ENCODE measurements at places on chromosomes 4 and X. TPM values are rescaled to one million over a fixed set of nuclear protein-coding genes. Genes with fewer than 3 reads are reported as not detected.

- H3K4me1 ChIP-seq, result no peaks in the 10 kb centered on the region
- no peaks in the 10 kb centered on the region for H3K27me3 ChIP-seq
- no peak overlapping the region for H3K4me3 ChIP-seq
- no peak for DNase-seq
- no peak overlapping the region for H3K27ac ChIP-seq
- H3K36me3 ChIP-seq, result no peaks in the 10 kb centered on the region
These were observed 42.0 kb upstream of the MAPK10 start for GRCh38 chr4:86401826-86402225.

The DDIT4L gene
- not detected for total RNA-seq

DNA sequence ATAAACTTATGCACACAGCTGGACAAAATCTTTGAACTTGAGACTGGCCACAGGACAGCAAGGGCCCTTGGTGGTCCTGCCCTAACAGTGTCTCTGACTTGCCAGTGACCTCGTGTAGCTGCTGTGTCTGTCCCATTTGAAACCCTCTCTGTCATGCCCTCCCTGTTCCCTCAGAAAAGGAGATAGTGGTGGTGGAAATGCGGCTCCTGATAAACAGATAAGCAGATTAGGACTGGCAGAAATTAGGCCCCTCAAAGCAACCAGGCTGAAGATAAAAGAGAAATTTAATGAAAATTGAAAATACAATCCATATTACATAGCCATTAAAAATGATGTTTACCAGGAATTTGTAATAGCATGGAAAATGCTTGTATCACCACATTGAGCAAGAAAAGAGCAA is 136.6 kb upstream of the ATP6AP2 start:
- H3K4me3 ChIP-seq, result no peak overlapping the region
- H3K27me3 ChIP-seq, result no peaks in the 10 kb centered on the region
- H3K4me1 ChIP-seq, result no peaks in the 10 kb centered on the region
- no peaks in the 10 kb centered on the region for H3K36me3 ChIP-seq
- no peak overlapping the region for H3K27ac ChIP-seq

DNA sequence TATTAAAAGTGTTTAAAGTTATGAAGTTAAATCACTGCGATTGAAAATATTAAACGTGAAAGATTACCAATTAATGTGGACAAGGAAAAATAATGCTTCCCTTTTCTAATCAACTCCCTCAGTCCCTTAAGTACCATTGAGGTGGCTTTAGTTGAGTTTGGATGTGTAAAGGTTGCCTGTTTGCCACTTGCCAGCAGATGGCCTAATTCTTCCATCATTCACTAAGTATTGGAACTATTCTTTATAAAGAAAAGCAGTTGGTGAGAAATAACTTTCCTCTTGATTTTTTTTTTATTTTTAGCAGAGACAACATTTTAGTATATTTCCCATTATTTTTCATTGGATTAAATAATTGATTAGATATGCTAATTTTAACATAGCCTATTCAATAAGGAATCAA is 295.9 kb upstream of the TACR3 start:
- no peak overlapping the region for H3K4me3 ChIP-seq
- H3K27me3 ChIP-seq, result no peaks in the 10 kb centered on the region
- no peak overlapping the region for H3K27ac ChIP-seq

DNA sequence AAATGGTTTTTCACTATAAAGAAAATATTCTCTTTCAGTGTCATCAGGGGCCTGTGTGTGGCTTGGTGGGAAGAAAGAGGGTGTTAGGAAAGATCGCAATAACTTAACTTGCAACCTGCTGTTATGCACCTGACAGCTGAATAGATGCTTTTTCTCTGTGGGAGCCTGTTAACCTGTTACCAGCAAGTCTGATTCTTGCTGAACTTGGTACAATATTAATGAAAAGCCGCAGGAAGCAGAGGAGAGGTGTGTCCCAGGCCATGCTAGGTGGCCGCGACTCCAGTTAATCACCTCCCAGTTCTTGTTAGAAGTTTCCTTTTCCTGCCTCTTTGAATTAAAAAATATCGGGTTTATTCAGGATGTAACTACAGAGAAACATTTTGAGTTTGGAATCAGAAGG is 494.8 kb upstream of the AGA start:
- H3K36me3 ChIP-seq, result no peaks in the 10 kb centered on the region
- no peak overlapping the region for H3K4me3 ChIP-seq
- no peaks in the 10 kb centered on the region for H3K4me1 ChIP-seq

DNA sequence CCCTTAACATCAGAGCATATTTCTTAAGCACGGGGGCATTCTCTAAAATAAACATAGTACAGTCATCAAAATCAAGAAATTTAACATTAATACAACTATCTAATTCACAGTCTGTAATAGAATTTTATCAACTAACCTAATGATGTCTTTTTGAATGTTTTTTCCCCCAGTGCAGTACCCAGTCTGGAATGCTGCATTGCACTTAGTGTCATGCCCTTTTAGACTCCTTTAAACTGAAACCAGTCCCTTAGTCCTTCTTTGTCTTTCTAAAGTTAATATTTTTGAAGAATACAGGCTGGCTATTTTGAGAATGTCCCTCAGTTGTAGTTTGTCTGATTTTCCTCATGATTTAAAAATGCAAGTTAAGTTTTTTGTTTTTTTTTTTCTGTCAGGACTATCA is 9.5 kb downstream of the ENPEP start:
- no peak overlapping the region for H3K4me3 ChIP-seq
- no peaks in the 10 kb centered on the region for H3K4me1 ChIP-seq
- no peak overlapping the region for H3K27ac ChIP-seq
- no peaks in the 10 kb centered on the region for H3K36me3 ChIP-seq
- no peak for DNase-seq

The ADH1A gene
- total RNA-seq, result not detected

- DNase-seq, result no peak
- no peaks in the 10 kb centered on the region for H3K4me1 ChIP-seq
- H3K27ac ChIP-seq, result no peak overlapping the region
- no peaks in the 10 kb centered on the region for H3K27me3 ChIP-seq
These were observed 333.5 kb downstream of the BMPR1B start for GRCh38 chr4:95091272-95091671.

- H3K27me3 ChIP-seq, result no peaks in the 10 kb centered on the region
- DNase-seq, result no peak
- no peak overlapping the region for H3K4me3 ChIP-seq
- H3K4me1 ChIP-seq, result no peaks in the 10 kb centered on the region
These were observed 67.9 kb upstream of the CAPN6 start for GRCh38 chrX:111338095-111338698.

DNA sequence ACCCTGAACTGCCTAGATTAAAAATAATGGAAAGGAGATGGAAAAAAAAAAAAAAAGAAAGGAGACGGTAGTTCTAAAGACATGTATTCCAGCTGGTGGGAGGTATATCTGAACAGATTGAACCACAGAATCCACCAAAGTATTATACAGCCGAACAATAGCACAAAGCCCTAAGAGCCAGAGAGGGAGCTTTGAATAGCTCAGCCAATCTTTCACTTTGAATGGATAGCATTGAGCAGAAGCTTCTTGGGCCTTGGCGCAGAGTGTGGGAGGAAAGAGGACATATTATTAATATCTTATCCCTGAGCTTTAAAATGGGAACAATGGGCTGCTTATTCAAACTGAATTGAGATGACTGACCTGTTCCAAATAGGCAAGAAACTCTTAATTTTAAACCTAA is 147.8 kb upstream of the PAQR3 start:
- H3K27me3 ChIP-seq, result no peaks in the 10 kb centered on the region
- no peaks in the 10 kb centered on the region for H3K36me3 ChIP-seq
- no peak overlapping the region for H3K4me3 ChIP-seq
- H3K27ac ChIP-seq, result no peak overlapping the region

GRCh38 chr4:10944321-10944720 is 259.8 kb upstream of the CLNK start:
- H3K36me3 ChIP-seq, result no peaks in the 10 kb centered on the region
- DNase-seq, result no peak
- H3K4me1 ChIP-seq, result no peaks in the 10 kb centered on the region
- no peak overlapping the region for H3K27ac ChIP-seq

DNA sequence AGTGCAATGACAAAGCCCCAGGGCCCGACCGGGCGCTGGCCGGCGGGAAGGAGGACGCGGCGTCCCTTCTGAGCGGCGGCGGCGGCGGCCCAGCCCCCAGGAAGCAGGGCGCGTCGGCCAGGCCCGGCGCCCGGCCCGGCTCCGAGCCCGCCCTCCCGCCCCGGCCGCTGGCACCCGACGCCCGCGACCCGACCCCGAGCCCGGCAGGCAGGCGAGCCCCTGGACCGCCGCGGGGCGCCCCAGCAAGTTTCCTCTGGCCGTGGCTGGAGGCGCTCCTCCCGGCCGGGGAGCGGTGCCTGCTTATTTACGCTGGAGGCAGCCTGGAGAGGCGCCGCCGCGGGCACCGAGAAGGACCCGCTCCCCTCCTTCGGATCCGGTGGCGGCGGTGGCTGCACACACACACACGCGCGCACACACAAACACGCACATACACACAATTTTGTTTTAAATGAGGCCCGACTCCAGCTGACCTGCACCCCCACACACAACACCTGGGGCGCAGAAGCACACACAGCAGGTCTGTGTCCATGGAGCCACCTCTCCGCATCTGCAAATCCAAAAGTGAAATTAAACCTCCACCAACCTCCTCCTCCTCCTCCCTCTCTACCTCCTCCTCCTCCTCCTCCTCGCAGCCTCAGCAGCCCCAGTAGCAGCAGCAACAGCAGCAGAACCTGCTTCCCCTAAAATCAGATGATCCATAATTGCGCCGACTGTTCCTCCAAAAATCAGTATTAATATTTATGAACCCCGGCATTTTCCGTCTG is 669 bp downstream of the IRF2 start:
- H3K27me3 ChIP-seq, result no peaks in the 10 kb centered on the region
- peak overlapping the region; percentile 96 for H3K4me3 ChIP-seq
- peaks cover 67% of the 10 kb centered on the region for H3K4me1 ChIP-seq
- peak overlapping the region; percentile 99 for H3K27ac ChIP-seq

DNA sequence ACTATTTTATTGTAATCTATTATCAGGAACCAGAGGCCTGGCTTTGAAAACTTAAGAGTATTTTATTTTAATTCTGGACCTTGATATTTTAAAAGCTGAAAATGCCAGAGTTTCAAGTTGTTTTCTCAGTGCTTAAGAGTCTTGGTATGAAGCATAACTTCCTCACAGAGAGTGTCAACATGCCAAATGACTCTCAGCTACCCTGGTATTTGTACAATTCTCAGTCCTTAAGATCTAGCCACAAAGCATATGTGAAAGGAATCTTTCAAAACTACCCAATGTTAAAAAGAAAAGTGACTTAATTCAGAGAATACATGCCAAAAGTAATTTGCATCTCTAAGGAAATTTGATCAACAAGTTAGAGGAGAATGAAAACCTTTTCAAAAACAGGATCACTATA is 171.9 kb downstream of the DKK2 start:
- no peaks in the 10 kb centered on the region for H3K4me1 ChIP-seq
- H3K27me3 ChIP-seq, result no peaks in the 10 kb centered on the region
- H3K27ac ChIP-seq, result no peak overlapping the region

The RAB41 gene
- not detected for total RNA-seq

The AMOT gene
- total RNA-seq, result 4.3 TPM

DNA sequence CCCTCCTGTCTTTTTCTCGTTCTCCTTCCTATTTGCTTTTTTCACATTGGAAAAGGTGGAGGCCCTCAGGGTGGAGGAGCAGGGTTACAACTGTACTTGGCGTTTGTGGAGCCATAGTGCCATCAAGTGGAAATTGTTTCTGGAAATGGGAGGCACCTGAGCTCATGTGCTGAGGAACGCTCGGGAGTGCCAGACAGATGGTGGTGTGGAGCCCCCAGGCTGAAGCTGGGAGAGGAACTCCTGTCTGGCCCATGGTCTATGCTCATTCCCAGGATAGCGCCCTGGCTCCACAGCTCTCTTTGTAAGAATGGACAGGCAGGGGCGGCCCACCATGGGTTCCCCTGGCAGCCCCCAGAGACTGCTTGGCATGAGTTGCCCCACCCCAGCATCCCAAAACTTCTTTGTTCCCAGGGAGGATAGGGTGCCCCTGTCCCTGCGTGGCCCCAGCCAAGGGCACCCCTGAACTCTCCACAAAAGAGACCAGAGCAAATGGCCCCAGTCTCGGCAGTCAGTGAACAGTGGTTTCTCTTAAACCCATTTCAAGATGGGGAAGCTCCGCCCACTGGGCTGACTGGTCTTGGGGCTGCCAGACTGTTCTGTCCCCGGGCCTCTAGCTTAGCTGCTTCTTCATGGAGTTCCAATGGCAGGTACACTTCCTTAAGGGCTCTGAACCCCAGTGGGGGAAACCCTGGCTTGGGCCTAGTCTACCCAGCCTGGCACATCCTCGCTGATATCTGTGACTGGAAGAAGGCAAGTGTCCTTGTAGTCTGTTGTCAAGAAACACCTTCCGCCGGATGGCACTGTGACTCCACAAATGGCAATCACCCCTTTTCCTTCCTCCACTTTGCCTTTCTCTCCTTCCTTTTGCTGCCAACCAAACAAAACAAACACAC is 70.1 kb downstream of the NBDY start:
- H3K4me3 ChIP-seq, result no peak overlapping the region
- H3K4me1 ChIP-seq, result peaks cover 54% of the 10 kb centered on the region
- no peak for DNase-seq
- no peaks in the 10 kb centered on the region for H3K36me3 ChIP-seq
- peak overlapping the region; percentile 52 for H3K27ac ChIP-seq
